ENCODE measurements at places on chromosomes 6 and 20.

GRCh38 chr6:163179721-163180120 is 234.8 kb upstream of the QKI start:
- no peak for DNase-seq

DNA sequence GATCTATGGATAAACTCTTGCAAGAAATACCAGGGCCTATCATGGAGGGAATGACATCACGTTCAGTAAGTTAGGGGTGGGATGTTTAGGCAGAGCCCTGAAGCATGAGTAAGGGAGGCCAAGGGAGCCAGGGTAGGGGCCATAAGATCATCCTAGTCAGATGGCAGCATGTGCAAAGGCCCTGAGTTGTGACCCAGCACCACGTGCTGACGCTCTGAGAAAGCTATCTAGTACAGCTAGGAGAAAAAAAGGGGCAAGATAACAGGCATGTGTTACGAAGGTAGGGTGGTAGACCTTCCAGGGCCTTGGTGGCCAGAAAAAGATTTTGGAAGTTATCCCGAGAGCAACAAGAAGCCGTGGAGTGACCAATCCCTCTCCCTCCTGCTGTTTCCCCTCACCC is 22.3 kb downstream of the KCNB1 start:
- no peak for DNase-seq

GRCh38 chr6:83928286-83928685 is 68.8 kb downstream of the CYB5R4 start:
- DNase-seq, result no peak

DNA sequence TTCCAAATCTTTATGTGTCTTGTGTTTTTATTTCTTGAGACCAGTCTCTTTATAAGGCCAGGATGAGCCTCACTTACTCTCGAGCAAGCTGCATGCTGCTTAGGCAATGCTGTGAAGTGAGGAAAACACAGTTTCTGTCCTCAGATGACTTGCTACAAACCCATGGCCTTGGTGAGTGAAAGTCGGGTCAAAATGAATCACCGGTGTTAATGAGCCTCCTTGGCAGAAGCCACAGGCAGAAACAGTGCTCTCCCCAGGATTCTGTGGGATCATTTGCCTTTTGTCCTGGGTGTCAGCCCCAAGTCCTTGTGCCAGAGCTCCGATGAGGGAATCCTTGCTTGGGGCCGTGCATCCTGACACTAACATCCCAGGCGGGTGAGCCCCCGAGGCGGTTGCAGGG is 482.5 kb downstream of the QKI start:
- no peak for DNase-seq

DNA sequence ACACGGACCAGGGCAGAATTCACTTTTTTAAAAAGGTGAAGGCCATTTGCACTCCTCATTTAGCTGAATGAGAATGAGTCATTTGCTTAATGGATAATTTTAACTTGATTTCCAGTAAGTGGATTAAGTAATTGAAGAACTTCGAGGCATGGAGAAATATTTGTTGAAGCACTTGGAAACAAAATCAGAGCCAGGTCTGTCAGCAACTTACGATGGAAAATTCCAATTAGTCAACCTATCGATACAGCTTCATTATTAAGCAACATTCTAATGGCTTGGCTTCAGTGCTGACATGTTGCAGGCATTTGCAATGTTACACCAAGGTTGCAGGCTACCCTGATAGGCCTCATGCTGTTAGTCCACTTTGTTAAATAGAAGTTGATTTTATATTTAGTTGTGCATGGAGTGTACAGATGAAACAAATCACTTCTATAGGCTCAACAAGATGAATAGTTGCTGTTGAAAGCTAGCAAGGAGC is 423.5 kb upstream of the SLC35B3 start:
- DNase-seq, result no peak

GRCh38 chr20:37932919-37933318 is 30.0 kb downstream of the VSTM2L start:
- no peak for DNase-seq

- no peak for DNase-seq
Measured at GRCh38 chr6:84508981-84509380, 255.4 kb downstream of the TBX18 start.

DNA sequence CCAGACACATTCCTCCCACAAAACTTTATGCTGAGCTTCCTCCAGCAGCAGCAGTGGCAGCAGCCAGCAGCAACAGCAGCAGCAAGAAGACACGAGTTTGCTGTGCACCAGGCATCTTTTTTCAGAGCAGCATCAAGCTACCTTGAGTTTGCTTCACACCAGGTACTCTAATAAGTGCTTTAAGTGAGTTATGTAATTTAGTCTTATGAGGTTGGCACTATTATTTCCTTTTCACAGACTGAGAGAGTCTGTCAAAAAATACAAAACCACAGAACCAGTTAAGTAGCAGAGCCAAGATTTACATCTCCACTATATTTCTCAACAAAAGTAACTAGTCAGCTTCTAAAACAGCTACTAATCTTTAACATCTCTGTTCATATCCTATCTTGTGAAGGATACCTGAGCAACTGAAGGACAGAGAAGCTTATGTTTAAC is 23.7 kb downstream of the RANBP9 start:
- no peak for DNase-seq

- no peak for DNase-seq
Measured at GRCh38 chr6:44339763-44340625, 2.5 kb upstream of the SPATS1 start.

- DNase-seq, result no peak
Measured at GRCh38 chr6:12717356-12717755, 789 bp downstream of the PHACTR1 start.

- no peak for DNase-seq
Measured at GRCh38 chr20:9817654-9818053, 21.2 kb downstream of the PAK5 start.

GRCh38 chr6:1406306-1407072 is 17.1 kb downstream of the FOXF2 start:
- no peak for DNase-seq

DNA sequence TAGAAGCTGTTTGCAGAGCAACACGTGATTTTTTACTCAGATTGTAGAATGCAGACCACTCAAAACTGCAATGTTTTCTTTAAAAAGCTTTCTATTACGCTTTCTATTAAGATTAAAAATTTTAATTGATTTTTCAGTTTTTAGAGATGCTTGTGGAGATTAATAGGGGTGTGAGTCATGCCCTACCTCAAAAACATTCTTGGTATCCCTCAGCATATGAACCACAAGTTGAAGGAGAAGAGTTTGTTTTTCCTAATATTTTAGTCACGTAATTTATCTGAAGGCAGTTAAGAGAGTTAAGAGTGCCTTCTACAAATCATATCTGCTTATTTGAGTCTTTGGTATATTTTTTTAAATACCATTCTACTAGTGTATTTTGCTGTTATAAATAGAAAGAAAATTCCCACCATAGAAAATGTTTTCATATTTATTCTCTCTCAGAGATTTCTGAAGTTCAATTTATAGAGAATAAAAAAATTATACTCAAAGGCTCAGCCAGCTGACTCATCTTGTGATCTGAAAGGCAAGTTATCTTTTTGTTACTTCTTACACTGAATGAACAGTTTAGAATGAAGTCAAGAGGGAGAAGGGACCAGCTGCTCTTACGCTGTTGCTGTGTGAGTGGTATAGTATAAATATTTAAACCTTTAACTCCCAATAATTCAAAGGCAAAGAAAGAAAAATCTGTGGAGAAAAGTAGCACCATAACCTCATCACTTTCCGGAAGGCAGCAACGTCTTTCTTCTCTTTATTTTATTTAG is 7.6 kb downstream of the RIPOR2 start:
- no peak for DNase-seq

DNA sequence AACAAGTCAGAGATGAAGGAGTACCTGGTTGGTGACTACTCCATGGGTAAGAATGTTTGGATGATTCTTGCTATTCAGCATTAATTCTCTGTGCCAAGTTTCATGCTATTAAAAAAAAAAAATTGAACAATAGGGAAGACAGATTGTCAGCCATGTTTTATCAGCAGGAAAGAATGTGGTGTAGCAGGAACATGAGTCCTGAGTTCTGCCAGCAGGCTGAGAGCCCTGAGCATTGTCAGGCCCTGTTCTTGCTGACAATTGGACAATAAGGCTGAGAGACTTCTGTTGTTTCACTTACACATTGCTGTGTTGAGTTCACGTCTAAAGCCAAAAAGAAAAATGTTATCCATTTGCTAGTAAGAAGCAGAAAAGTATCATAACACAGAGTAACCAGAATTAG is 70.4 kb upstream of the SMIM28 start:
- no peak for DNase-seq

DNA sequence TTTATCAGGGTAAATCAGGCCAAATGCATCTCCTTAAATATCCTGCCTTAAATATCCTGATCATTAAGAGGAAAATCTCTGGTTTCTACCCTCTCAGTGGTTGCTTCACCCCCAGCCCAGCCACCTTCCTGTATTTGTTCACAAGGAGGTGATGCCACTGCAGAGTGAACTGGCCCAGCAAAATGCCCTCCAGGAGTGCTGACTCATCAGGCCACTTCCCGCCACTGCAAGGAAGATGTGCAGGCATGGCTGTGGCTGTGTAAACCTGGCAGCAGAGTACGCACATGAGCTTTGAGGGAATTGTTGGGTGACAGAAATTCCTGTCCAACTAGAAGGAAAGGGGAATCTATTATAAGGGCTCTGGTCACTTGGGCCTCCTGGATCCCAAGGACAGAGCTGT is 13.8 kb downstream of the NQO2 start:
- DNase-seq, result no peak

DNA sequence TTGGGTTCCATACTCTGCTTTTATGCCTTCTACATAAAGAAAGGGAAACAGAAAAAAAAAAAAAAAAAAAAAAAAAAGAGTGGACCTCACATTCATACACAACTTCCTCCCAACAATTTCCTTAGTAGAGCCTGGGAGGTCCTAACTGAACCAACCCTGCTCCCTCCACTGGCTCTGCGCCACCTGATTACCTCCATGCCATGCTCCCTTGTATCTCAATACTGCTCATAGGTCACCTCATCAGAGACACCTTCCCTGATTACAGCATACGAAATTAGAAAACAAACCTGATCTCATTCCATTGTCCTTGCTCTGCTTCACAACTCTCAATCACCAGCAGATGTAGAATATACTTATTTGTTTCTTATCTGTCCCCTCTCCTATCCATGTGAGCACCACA is 134.2 kb upstream of the EYA4 start:
- DNase-seq, result no peak

DNA sequence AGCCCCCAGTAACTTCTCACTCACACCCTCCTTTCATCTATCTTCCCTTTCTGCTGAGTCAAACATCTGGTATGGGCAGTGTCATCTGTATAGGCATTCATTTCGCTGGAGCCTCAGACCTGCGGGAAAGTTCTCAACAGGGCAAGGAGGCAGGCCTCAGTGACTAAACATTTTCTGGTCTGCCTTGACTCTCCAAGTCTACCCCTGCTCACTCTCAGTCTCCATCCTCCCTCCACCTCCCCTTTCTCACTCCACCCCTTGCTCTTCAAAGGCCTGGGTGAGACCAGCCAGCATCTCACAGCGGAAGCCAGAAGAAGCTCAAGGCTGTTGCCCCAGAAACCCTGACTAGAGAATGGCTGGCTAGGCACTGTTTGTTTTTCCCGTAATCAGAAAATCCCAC is 105.0 kb upstream of the BEND6 start:
- DNase-seq, result no peak

- no peak for DNase-seq
Measured at GRCh38 chr6:35728683-35729678, 7.9 kb upstream of the ARMC12 start.

DNA sequence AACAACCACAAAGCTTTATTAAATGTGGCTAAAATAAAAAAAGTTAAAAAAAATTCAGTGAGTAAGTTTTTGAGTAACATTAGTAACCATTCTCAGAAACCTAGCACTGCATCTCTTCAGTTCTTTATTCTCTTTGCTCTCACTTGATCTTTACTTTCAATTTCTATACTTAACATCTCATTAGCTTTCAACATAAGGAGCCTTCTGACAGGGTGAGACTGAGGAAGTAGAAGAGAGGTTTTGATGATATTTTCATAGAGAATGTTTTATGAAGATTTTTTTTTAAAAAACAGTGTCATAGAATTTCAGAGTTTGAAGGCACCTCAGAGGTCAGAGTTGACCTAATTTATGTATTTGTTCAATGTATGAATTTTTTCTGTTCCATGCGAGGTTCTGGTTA is 60.8 kb downstream of the FAM83B start:
- DNase-seq, result no peak

- DNase-seq, result no peak
Measured at GRCh38 chr6:75334266-75335040, 49.9 kb upstream of the TMEM30A start.

- no peak for DNase-seq
Measured at GRCh38 chr6:169289257-169289618, 35.6 kb upstream of the THBS2 start.

GRCh38 chr20:43187476-43188233 is 2.1 kb downstream of the PTPRT start:
- peak; percentile 40 for DNase-seq
